ENCODE measurements at places on chromosomes 2 and 18.

GRCh38 chr2:227780981-227781615 is 32.5 kb upstream of the CCL20 start:
- DNase-seq: no peak

GRCh38 chr2:88038263-88039105 is 17.1 kb downstream of the KRCC1 start:
- no peak for DNase-seq

- DNase-seq: no peak
Observed at GRCh38 chr2:133331436-133331835, 236.8 kb downstream of the NCKAP5 start.

DNA sequence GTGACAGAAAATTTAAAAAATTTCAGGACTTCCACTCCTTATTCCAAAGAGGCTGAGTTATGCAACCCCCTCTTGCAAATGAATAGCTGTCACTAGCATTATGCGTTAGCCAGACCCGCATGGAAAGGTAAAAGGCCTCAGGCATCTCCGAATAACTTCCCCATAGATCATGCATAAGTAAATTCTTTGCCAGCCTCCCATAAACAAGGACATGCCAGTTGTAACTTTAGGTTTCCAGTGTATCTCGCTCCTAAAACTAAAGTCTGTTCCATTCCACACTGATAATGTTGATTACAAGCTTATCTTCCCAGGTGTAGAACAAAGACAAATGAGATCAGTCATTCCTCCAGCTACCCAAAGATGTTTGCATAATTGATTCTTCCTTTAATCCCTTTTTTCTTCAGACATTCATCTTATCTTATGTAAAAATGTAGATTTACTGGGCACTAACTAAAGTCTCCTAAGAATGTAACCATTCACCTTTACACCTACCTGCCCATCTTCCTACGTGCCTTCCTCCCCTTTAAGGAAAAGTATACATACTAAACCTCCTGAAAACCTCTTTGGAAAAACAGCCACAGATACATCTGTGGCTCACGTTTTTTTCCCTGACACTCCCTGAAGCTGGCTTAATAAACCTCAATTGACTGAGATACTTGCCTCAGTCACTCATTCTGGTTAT is 13.6 kb upstream of the NFU1 start:
- DNase-seq: no peak

DNA sequence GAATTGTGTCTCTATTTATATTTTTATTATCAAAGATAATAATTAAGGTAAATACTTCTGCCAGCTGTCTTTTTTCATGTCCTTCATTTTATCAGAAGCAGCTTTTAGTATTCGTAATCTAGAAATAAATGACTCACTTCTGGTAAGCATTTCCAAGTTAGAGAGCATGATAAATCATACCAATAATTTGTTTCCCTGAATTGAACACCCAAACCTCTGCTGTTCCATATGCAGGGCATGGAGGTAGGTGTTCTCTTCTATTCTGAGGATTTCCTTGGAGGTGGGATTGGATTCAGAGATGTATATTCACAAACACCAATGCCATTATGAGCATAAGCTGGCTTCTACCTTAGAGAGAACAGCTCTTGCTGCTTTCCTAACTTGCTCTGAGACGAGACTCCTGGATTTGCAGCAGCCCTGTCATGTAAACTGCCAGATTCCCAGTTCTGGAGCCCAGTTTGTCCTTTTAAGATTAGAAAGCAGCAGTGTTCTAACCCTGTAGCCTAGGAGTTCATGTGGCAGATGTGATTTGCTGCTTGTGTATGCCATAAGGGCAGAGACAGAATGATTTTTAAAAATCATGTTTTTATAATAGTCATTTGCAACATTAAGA is 47.5 kb downstream of the SKA1 start:
- DNase-seq: no peak

GRCh38 chr2:122545821-122546220 is 790.4 kb downstream of the TSN start:
- no peak for DNase-seq

DNA sequence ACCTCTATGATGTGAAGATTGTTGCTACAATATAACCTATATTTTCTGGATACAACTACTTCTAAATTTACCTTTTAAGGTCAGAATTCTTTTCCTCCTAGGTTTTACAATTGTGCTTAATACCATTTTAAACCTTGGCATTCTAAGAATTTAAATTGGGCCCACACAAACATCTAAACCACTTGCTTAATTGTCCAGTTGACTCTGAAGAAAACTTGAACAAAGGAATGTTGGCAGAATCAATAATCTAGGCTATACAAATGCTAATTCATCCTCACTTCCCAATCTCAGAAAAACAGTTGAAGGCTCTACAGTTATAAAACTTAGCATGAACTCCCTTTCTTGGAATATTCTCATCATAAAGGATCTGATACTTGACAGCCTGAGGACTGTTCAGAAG is 84.3 kb downstream of the RPRM start:
- DNase-seq: no peak

DNA sequence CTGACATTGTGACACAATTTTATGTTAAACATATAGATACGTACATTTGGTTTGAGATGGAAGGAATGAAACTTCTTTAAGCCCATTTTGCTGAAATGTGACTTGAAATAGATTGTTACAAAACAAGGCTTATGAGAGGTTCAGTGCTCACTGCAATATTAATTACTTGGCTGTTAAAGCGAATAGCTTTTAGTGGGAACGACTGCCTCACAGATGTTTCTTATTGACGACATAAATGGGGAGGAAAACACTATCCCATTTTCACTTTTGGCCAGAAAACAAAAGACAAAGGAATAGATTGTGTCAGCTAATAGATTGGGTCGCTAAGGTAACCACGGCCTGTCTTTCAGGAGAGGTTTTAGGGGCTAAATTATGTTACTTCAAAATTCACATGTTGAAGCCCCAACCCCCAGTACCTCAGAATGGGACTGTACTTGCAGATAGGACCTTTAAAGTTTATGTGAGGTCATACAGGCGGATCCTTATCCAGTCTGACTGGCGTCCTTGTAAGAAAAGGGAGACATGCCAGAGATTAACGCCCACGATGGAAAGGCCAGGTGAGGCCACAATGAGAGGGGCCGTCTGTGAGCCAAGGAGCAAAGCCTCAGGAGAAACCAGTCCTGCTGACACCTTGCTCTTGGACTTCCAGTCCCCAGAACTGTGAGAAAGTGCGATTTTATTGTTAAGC is 10.8 kb downstream of the INPP1 start:
- DNase-seq: no peak

DNA sequence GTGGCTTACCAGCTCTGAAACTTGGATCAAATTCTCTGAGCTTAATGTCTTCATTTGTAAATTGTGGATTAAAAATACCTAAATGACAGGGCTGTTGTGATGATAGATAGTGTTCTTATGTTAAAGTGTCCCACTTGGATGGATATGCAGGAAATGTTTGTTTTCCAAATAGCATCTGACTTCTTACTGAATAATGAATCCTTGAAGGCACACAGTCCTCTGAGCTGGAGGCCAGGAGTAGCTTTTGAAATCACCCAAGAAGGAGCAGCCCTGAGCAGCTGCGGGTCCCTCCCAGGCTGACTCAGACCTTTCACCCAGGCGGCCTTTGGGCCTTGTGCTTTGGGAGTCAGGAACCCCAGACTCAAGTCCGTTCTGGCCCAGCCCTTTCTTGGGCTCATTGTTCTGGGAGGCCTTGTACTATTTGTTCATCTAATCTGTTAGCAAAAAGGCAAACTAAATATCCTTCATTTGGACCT is 173.0 kb upstream of the GATA6 start:
- DNase-seq: no peak

GRCh38 chr2:16774091-16774490 is 108.5 kb upstream of the CYRIA start:
- DNase-seq: no peak

- DNase-seq: no peak
Observed at GRCh38 chr2:236367506-236368289, 103.5 kb upstream of the ASB18 start.

GRCh38 chr2:171217330-171217729 is 56.6 kb upstream of the TLK1 start:
- no peak for DNase-seq

DNA sequence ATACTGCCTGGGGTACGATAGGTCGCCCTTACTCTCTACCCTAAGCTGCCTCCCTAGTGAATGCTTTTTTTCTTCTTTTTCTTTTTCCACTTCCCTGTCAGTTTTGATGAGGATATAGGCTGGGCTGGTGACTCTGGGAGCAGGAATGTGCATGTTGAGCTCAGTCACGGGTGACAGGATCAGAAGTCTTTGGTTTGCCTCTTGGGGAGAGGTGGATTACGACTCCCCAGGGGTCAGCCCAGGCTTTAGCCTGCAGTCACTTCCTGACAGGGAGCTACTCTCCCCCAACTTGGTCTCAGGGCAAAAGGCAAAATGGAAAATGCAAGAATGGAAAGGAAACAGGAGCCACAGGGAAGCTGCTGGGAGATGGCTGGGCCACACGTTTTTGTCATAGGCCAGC is 57.3 kb downstream of the THNSL2 start:
- no peak for DNase-seq

GRCh38 chr2:127261804-127262406 is 32.0 kb downstream of the ERCC3 start:
- no peak for DNase-seq

- DNase-seq: no peak
Observed at GRCh38 chr2:164110515-164110914, 374.7 kb upstream of the FIGN start.

DNA sequence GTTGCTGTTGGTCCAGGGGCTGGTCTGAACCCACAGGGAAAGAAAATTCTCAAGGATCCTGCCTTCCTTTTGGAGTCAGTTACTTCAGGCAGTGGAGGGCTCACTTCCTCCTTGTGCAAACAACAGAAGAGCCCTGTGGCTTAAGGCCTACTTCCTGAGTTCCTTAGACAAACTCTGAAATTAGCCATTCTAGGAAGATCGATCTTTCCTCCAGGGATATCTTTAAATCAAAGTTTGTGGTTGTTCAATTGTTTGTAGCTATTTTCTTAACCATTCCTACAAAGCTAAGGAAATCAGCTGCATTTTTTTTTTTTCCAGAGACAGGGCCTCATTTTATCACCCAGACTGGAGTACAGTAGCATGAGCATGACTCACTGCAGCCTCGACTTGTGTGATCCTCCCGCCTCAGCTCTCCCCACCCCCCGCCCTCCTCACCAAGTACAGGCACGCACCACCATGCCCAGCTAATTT is 156.0 kb downstream of the TANC1 start:
- no peak for DNase-seq

DNA sequence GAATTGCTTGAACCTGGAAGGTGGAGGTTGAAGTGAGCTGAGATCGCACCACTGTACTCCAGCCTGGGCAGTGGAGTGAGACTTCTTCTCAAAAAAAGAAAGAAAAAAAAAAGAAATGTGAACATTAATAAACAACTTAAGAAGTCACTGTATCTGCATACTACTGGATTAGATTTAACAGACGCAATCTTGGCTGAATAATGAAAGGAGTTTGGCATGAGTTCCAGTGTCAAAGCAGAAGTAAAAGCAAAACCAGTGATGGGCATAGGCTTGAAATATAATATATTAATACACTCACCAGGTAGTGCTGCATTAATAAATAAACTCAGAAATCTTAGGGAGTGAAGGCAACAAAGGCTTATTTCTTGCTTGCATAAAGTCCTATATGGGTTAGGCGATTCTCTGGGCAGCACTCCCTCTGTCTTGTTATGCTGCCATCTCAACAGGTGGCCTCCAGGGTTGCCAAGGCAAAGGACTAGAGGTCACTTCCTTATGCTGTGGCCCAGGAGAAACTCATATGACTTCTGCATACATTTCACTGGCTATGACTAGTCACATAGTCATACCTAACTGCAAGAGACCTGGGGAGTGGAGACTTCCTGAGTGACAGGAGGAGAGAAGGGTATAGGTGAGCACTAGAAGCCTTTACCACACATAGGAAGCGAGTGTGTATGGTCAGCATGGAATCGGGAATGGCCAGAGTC is 296.2 kb upstream of the SPRED2 start:
- DNase-seq: no peak

GRCh38 chr2:235218486-235218907 is 266.7 kb downstream of the SH3BP4 start:
- DNase-seq: no peak

DNA sequence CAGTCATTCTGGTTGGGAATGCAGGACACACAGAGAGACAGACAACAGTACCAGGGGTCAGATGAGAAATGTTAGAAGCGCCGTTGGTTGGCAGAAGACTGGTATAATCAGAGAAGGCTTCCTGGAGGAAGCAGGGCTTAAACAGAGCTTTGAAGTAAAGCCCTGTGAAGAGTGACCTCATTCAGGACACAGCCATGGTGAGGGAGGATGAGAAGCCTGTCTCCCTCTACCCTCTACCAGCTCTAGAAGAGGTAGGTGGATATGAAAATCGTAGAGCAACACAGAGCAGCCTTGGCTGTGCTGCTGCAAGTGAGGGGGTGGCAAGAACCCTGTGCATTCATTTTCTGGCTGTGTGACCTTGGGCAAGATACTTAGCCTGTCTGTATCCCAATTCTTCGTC is 14.2 kb downstream of the TET3 start:
- DNase-seq: no peak

DNA sequence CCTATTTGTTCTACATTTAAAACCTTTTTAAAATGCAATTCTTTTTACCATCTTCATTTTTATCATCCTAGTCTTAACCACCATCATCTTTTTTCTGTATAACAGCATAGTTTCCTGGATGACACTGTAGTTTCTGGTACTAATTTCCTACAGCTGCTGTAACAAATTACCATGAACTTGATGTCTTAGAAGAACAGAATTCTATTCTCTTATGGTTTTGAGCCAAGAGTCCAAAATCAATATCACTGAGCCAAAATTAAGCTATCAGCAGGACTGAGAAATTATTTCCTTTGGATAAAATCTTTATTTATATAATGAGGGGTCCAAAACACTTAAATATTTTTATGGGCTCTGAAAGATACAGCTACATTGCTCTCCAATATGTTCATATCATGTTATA is 539.3 kb downstream of the METTL4 start:
- DNase-seq: no peak

GRCh38 chr2:20061940-20062339 is 10.5 kb upstream of the LAPTM4A start:
- no peak for DNase-seq

- no peak for DNase-seq
Observed at GRCh38 chr2:9527995-9528787, 27.4 kb downstream of the ADAM17 start.

GRCh38 chr2:121777699-121778058 is 22.2 kb downstream of the TSN start:
- DNase-seq: no peak

- DNase-seq: no peak
Observed at GRCh38 chr2:65112633-65113032, 17.3 kb downstream of the RAB1A start.

- DNase-seq: no peak
Observed at GRCh38 chr18:69647702-69648101, 247.0 kb downstream of the DOK6 start.

GRCh38 chr2:199791326-199791725 is 59.7 kb downstream of the FTCDNL1 start:
- DNase-seq: no peak

- no peak for DNase-seq
Observed at GRCh38 chr2:198653311-198653710, 804.4 kb downstream of the SATB2 start.

GRCh38 chr2:206996556-206997065 is 57.3 kb downstream of the CPO start:
- no peak for DNase-seq

GRCh38 chr2:24793761-24794435 is 673 bp downstream of the CENPO start:
- peak; percentile 24 for DNase-seq

Measured in activated CD4-positive, alpha-beta T cell treated with anti-CD3 and anti-CD28 coated beads, Interleukin-2, Interleukin-6, amounts not matched to agents 100 ng/mL and 50 ng/mL, durations not matched to agents 16 hours and 8 hours (primary cell).